ENCODE measurements at places on chromosomes 1 and 21.

DNA sequence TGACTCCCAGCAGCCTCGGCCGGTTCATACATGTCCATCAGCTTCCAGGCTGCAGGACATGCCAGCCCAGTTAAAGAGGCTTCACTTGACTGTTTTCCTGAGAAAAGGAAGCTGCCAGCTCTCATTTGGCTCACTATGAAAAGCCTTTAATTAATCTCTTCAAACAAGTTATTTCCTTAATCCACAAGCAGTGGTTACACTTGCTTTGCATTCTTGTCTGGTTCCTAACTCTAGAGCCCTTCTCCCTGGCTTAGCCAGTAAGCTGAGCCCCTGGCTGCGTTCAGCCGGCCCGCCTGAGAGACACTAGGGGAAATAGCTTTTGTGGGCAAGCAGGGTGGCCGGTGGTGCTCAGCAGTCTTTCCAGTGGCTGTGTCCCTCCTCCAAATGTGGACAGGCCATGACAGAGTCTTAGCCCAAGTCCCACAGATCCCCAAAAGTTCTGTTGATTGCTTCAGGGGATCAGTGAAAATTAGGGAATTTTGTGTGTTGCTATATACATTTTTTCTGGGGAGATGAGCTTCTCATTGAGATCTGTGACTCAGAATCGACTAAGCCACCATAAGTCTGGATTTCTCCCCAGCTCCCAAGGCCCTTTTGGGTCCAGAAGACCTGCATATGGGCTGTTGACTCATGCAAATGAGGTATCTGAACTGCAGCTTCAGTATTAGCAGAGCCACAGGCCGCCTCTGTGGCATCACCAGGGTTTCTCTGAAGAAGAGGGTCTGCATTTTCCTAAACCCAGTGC lies 10.1 kb downstream of the ATF3 start:
- DNase-seq: no peak

GRCh38 chr21:35849144-35849543 lies 211.2 kb downstream of the SETD4 start:
- DNase-seq: no peak

DNA sequence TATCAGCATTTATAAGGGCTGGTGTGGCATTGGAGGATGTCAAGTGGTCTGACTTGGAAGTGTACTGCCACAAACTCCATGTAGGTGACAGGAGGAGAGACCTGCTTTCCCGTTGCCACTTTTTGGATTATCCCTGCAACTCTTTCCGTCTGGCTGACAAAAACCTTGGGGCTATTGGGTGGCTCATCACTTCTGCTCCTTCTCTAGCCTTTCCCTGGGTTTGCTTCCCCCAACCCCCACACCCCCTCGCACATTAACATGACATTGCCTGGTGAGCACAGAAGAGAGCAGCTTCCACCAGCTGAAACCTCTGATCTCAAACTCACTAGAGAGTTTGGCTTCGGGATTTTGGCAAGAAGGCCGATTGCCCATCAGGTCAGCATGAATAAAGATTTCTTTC lies 39.2 kb downstream of the PROX1 start:
- DNase-seq: no peak

DNA sequence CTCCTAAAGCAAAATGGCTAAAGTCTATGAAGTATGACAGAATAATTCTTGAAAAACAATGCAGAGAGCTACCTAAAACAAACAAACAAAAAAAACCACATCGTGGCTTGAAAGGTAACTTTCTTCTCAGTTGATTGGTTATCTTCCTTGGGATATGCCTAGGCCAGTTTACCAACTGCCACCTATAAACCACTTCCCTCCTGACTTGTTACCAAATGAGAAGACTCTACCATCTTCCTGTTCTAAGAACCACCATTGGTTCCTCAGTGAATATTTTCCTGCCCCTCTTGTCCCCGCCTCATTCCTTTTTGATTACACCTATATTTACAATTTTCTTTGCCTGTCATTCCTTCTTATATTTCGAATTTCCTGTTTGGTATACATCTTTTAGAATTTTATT lies 336.6 kb downstream of the SIPA1L2 start:
- no peak for DNase-seq

DNA sequence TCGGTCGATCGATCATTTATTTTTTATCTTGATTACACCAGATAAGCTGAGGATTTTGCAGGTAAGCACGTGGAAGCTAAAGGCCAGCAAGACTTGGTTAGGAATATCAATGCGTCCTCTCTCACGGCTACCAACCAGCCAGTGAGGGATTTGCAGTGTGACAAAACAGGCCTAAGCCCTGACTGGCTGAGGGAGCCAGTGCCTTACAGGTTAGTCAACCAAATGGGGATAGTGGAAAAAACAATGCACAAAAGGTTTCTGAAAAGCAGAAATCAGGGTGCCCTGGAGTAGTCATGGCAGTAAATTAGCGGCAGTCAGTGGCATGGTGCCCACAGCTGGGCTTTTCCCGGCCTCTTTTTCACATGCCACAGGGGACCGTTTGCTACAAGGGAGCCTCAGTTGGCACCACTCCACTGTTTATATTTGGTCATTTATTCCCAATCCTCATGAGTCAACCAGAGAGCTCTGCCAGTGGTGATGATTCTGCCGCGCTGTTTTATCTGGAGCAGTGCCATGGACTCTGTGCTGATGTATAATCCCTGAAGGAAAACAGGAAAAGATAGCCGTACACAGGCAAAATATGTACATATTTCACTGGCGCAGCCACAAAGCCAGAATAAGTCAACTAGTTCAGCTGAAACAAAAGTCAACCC lies 167.6 kb downstream of the RHOU start:
- DNase-seq: no peak

DNA sequence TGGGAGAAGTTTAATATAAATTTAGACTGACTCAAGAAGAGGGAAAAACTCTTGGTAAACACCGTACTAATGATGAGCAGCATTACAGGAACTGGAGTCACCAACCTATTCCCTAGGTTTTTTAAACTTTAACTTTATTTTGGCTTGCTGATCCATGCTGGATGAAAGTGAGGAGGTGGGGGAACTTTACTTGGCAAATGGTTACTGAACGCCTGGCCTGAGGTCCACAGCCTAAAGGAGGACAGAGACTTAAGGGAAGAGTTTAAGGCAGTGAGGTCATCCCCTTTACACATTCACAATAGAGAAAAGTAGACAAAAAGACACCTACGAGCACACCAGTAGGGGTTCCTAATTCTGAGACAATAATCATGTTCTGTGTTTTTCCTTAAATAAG lies 25.6 kb upstream of the A3GALT2 start:
- DNase-seq: no peak

DNA sequence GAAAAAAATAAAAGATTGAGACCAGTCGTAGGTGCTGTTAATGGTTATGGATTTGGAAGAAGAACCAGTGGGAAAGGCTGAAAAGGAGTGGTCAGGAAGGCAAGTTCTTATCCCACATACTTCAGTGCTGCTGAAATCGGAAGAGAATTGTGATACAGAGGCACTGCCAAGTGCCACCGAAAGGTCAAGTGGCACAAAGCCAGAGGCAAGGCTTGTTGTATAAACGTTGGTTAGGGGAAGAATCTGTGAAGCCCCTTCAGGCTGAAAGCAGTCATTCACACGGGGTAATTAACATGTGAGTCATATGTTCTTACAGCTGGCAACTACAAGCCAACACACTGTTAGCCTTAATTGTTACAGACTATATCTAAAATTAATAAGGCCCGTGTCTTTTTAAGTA lies 48.8 kb downstream of the ZBTB40 start:
- no peak for DNase-seq

DNA sequence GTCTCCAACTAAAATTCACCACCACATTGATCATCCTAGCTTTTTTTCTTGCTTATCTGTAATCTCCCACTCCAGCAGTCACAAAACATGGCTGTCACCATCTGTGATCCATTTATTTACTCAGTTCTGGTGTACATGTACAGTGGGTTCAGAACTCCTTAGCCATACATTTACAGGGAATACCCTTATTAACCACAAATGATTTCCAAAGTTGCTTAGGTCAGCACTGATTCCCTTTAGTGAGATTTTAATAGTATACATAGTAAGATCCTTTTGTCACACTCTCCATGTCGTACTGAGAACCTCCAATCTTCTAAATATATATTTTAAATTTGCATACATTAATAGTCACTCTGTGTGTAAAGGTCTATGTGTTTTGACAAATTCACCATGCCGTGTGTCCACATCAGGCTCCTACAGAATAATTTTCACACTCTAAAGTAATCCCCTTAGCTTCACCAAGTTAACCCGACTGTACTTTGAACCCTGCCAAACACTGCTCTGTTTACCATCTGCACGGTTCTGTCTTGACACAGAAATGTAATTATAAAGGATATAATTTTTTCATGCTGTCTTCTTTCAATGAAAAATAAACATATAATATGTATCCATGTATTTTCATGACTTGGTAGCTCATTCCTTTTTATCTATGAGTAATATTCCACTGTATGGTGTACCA lies 473.6 kb upstream of the ZP4 start:
- DNase-seq: no peak

DNA sequence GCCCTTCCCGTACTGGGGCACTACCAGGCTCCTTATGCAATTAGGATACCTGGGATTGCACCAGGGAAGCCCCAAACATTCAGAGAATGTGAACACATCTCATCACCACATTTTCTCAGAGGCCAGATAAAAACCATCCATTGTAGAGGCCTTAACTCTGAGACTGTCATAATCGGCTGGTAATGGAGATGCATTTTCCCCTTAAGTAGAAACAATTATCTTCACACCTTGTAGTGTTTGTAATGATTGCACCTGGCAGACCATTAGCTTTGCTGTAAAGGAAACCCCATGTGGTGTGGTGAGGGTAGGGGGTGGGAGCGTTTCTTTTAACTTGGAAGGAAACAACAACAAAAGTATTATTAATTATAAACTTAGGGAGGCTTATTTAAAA lies 90.0 kb upstream of the TLR5 start:
- DNase-seq: no peak

DNA sequence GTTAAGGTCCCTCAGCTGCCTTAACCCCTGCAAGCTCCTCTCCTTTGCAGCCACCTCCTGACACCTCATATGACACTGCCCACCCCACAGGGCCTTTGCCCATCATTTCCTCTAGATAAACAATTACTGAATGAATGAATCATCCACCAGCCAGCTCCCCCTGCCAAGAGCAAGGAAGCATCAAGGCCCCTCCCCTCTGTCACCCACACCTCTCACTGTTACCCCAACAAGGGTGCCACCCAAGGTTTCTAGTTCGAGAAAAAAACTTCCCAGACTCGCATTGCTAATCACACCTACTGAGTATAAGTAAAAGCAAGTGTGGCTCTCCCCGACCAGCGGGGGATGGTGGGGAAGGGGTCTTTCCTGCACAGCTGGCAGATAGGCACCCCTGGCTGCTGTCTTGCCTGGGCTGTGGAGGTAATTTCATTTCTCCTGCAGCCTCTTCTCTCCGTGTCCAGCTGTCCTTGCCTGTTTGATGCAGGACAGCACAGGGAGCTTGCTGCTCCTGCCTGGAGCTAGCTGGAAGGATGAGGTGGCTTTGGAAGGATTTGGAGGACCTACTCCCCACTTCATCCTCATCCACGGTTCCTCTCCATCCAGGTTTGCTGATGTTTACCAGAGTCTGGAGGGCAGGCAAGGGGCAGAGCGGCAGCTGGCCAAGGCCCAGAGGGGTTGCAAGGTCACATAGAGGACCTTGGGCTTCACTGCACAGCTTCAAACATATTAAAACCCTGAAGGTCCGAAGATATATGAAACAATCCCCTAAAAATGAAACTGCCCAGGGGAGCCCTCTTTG lies 33.1 kb upstream of the LBR start:
- no peak for DNase-seq

DNA sequence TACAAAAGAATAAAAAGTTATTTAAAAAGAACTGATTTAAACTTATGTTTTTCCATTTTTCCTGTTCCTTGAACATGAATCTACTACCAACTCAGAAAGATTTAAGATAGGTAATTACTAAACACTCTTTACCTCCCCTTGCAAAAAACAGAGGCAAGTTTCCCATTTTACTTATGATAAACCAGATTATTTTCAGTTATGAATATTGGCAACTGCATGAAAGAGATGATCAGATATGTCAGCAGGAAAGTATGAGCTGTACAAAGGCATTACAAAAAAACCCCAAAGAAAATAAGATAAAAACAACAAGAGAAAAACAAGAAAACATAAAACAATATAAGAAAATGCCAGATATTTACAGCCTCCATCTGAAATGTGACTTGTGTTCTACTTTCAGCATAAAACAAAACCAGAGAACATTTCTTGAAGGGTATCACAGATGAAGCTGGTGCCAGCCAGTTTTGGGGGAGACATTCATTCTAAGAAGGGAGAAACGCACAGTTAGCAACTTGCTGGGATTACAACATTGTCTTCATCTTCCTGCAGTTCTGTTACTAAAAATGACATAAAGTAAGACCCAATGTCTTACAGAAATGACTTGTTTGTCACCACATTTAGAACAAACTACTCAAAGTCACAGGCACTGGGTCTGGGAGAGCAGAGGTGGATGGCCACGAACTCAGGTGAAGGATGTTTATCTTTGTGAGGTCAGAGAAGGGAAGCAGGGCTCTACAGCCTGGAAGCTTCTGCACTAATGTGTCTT lies 19.1 kb downstream of the ZC3H12A start:
- DNase-seq: no peak

DNA sequence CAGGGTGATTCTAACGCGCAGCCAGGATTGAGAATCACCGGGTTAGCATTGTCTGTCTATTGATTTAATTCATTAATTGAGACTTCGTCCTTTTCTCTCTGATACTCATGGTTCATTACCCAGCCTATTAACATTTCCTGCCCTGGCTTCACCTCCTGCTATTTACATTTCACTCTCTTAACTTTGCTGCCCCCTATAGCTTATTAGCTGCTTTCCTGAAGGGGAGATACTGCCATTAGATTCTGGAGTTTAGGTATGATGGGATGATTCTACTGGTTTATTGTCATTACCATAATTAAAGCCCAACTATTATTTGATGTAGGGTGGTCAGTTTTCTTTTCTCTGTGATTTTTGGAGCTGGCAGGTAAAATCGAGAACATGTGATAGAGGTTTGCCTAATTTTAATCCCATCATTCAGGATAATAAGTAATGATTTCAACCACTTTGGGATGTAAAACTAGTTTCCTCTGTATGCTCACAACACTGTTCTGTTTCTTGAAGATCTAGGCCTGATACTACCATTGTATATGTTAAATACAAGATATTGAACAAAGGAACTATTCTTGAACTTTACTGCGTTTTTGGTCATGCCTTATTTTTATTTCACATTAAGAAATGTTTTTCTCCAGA lies 6.4 kb downstream of the PPP2R5A start:
- DNase-seq: no peak

GRCh38 chr1:220700556-220701179 lies 10.5 kb downstream of the C1orf115 start:
- DNase-seq: no peak

All from nephron progenitor cell (in vitro differentiated cells).